LoVo (cell line): ENCODE measurements at places on chromosomes 3 and 15.

DNA sequence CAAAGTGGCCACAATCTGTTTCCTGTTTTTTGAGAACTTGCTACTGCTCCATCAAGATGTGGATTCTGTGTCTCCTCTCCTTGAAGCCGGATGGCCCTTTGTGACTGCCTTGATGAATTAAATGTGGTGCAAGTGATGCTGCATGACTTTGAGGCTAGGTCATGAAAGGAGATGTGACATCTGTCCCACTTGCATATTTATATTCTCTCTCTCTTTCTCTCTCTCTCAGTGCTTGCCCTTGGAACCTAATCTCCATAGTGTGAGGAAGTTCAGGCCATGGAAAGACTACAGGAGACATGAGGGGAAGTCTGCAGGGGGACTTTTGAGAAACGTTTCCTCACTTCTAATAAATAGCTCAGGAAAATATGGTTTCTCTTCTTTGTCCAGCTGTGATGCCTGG, 50.0 kb upstream of the ADPGK start:
- DNase-seq, result no peak

DNA sequence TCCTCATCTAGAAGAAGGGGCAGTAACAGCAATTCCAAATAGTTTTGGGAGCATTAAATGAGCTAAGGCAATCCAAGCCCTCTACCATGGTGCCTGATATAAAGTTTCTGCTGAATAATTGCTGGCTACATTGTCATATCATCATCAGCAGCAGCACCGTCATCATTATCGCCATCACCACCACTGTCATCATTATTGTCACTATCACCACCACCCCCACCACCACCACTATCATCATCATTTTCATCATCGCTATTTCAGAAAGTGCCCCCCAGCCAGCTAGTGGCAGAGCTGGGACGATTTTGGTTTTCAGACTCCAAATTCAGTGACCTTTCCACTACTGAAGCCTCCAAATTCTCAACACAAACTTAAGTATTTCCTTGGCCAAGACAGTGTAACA, 15.0 kb downstream of the XCR1 start:
- DNase-seq, result no peak

GRCh38 chr3:45225465-45226205, 452 bp downstream of the TMEM158 start:
- DNase-seq, result peak; percentile 18

GRCh38 chr15:91887921-91888373, 34.4 kb downstream of the SLCO3A1 start:
- DNase-seq, result no peak

- DNase-seq, result no peak
These were observed 39.7 kb upstream of the MLF1 start for GRCh38 chr3:158531334-158531733.

DNA sequence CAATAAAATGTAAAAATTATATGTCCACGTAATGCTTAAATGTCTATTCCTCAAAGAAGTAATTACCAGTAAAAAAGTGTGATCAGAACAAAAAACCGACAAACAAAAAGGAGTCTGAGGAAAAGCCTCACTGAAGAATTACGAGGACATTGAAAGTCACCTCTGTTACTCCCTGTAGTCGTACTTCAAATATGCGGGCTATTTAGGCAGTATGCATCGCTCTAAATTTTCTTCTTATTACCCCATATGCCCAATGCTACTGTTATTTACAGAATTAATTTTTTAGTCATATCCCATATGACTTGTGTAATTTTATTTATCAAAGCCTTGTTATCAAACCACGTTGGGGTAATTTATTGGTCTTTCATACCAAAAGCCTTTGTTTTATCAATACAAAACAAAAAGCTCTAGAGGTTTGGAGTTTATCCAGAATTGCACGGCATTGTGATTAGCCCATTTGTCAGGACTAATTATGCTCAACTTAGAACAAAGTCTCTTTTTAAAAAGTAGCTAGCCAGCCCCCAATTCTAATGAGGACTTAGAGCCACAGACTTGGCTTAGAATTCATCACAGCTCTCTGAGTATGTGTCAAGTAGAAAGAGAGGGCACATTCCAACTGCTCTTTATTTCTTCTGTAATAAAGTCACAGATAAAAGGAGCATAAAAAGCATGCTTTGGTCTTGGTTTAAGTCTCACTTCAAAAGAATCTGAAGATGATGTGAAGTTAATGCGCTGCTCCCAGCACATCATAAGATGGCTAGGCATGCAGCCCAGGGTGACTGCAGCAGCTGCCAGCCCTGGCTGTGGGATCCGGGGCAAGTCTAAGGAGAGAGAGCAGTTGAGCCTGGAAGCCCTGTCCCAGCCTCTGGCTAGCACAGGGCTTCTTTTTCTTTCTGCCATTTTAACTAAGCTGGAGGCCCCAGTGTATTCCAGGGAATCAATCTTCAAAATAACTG, 521.0 kb downstream of the GABRG3 start:
- no peak for DNase-seq

DNA sequence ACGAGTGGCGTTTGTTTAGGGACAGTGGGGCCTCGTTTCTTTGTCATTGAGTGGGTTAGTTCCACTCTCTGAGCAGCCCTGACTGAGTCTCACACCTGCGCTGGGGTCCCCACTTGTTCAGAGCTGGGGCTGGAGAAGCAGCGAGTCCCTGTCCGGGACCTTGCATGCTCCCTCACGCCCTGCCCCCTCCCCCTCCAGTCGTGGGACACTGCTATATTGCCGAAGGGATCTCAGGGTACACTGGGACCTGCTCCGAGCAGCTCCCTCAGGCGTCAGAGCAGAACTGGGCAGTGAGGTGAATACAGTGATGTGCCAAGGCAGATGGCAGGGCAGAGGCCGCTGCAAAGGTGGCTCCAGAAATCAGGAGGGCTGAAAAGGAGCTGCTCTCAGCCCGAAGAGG, 59.9 kb upstream of the KLF13 start:
- no peak for DNase-seq

GRCh38 chr15:38367476-38367875, 86.5 kb upstream of the FAM98B start:
- DNase-seq, result no peak

GRCh38 chr3:25426408-25426807, 1.7 kb upstream of the RARB start:
- DNase-seq, result no peak

- no peak for DNase-seq
These were observed 34.1 kb downstream of the WHAMM start for GRCh38 chr15:82843566-82843965.

GRCh38 chr3:54259636-54260035, 137.3 kb downstream of the CACNA2D3 start:
- DNase-seq, result no peak

DNA sequence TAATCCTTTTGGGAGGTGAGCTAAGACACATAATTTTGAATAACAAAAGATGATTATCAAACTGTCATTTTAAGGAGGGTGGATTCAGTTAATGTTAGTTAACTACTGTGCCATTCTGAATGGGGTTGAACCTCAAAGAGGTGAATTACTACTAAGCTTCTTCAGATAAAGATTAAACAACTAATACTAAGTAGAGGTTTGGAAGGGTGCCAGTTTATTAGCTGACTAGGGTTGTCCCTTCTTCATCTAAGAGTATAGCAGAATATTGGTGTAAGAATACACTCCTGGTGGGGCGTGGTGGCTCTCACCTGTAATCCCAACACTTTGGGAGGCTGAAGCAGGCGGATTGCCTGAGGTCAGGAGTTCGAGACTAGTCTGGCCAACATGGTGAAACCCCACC, 123.1 kb upstream of the LRRFIP2 start:
- no peak for DNase-seq

DNA sequence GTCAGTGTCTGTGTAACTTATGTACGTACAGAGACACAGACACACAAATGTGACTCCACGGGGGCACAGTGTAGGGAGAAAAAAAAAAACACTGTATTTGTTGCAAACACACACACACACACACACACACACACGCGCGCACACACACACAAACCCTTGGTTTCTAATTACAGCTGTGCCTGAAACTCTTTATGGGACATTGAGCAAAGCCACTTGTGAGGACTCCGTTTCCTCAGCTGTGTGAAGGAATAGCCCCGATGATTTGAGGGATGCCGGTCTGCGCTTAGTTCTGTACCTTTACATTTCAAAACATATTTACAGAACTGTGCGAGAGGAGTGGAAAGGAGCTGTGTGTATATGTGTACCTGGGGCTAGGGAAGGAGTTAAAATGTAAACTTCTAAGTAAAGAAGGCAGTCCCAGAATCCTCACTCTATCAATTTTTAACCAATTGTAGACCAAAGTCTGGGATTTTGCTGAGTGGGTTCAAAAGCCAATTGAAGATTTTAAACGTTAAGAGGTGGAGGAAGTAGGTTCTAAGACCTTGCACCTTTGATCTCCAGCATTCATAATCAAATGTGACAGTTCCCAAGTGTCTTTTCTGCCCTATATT, 5.3 kb upstream of the BCL6 start:
- peak; percentile 13 for DNase-seq

- DNase-seq, result no peak
These were observed 144.6 kb downstream of the EBLN2 start for GRCh38 chr3:73206030-73206429.

DNA sequence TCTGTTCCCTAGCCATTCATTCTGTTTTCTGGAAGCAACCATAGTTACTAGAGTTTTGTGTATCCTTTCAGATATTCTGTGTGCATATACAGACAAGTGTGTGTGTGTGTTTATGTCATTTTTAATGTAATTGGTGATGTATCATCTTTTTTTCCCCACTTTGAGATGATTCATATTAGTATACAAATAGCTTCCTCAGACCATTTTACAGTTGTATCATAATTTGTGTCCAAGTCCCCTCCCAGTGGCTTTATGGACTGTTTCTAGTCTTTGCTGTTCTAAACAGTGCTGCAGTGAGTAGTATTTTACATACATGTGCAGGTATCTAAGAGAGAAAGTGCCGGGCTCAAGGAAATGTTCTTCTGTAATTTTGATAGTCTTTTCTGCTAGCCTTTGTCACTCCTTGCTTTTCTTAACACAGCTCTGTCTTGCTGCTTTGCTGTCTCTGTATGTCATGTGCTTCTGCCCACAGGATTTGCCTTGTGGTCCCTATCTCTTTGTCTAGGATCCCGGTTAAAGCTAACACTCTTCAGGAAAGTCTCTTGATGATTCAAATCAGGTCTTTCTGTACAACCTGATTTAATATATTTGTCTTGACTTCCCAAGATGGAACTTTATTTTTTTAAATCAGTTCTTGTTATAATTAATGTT, 31.5 kb upstream of the FBXL22 start:
- no peak for DNase-seq

GRCh38 chr3:25576831-25577454, 87.8 kb downstream of the TOP2B start:
- DNase-seq, result no peak

DNA sequence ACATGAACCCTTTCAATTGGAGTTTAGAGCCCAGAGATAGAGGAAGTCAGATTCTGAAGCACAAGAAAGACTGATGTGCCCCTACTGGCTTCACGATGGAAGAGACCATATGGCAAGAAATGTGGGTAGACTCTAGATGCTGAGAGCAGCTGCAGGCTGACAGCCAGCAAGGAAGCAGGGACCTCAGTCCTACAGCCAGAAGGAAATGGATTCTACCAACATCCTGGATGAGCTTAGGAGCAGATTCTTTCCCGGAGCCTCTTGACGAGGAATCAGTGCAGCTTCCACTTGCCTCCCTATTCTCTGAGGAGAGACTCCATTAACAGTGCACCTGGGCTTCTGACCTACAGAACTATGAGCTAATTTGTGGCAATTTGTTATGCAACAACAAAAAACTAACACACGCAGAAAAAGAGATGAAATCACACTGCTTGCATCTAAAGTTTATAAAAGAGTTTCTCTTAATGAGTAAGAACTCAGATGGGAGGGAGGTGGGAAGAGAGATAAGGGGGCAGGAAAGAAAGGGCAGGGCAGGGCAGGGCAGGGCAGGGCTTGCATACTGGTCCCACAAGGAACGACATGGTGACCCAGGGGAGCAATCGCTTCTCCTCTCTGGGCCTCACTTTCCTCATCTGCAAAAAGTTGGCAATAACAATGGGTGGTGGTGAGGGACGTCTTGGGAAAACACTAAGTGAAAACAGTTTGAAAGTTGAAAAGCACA, 440.9 kb downstream of the FOXP1 start:
- no peak for DNase-seq

- DNase-seq, result no peak
These were observed 125.5 kb upstream of the FRMD4B start for GRCh38 chr3:69511361-69511760.

GRCh38 chr3:66010739-66011655, 27.7 kb downstream of the MAGI1 start:
- no peak for DNase-seq

DNA sequence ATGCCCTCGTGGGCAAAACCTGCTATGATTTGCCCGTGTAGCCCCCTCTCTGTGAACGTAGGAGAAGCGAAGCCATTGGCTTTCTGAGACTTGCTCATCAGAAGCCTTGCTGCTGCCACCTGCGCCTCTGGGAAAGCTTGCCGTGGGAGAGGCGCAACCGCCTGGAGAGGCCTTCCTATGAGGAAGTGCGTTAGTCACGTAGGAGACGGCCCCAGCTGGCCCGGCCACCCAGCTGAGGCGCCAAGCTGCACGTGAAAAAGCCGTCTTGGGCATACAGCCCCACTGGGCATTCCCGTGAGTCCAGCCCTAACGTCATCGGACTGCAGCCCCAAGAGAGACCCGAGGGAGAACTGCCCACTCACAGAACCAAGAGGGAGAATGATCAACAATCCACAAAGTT, 49.1 kb upstream of the TJP1 start:
- DNase-seq, result no peak

- DNase-seq, result no peak
These were observed 62.5 kb upstream of the TAMM41 start for GRCh38 chr3:11908981-11909698.
